Stimulated activated CD8-positive, alpha-beta memory T cell treated with anti-CD3 and anti-CD28 coated beads, Interleukin-4, amount 100 ng/mL, for 1 hour (primary cell): ENCODE measurements at places on chromosomes 1 and 21.

- no peak for DNase-seq
Measured at GRCh38 chr1:42461196-42461595, 1.9 kb upstream of the CCDC30 start.

GRCh38 chr1:214912127-214912526 is 170.4 kb upstream of the KCNK2 start:
- DNase-seq, result no peak

GRCh38 chr1:70874063-70874462 is 173.6 kb downstream of the PTGER3 start:
- no peak for DNase-seq

- DNase-seq, result no peak
Measured at GRCh38 chr1:59057211-59057694, 239.6 kb upstream of the FGGY start.

DNA sequence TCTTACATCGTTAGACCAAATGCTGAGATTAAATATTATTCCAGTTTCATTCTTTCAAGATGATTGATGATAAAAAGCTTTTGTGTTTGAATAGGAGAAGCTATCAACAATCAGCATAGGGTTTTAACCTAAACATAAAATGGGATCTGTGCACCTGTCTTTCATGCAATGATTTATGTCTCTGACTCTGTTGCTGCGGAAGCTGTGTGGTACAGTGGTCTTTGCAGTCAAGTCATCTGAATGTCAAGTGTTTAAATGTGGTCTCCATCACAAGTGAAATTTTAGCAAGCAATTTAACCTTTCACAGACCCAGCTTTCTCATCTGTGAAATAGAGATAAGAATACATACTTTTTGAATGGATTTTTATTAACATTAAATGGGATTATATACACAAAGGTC is 107.2 kb downstream of the PLPPR5 start:
- no peak for DNase-seq
